ENCODE measurements at places on chromosomes 3 and 15. TPM values are rescaled to one million over a fixed set of nuclear protein-coding genes. Genes with fewer than 3 reads are reported as not detected.

Gene TRIM42
- not detected for total RNA-seq

DNA sequence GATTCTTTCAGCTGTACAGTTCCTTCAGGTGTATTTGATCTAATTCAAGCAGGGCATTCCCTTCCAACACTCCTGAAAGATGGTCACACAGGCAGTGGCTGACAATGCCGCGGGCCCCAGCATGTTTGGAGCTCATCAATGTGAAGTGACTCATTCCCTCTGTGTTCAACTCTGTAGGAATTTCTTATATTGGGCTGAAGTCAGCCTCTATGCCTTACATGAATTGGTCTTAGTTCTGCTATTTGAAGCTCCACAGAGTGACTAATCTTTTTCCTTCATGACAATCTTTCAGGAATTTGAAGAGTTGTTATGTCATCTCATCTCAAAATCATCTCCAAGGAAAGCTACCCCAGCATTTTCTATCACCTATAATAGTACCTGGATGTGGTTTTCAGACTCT is 142.5 kb upstream of the C2CD4B start:
- no peak for DNase-seq

Gene HYAL1
- 0.36 TPM for total RNA-seq

- DNase-seq, result no peak
Observed at GRCh38 chr3:40267937-40268724, 41.4 kb upstream of the EIF1B start.

DNA sequence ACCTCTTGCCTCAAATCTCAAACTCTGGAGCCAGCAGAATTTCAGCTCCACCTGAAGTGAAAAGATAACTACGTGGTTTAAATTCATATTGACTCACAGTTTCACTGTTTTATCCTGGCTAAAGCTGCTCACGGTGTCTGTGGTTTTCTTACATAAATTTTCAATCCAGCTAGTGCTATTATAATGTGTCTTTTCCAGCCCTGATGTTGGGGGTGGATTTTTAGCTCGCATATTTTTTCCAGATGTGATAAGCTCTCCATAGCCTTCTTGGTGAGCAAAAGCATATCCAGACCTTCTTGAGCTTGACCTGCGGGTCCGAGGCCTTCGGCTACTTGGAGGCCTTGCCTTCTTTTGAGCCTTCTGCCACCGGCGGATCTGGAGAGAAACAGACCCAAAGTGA is 239.3 kb downstream of the DTWD1 start:
- no peak for DNase-seq

Gene CCDC80
- total RNA-seq, result 0.28 TPM

Gene XCR1
- not detected for total RNA-seq

- DNase-seq, result peak; percentile 98
Observed at GRCh38 chr15:90352107-90352893, at the start of gene ZNF774. ZNF774 (plus strand) TSS chr15:90352284; CDS start chr15:90354661, 2,377 bp downstream.

Gene LIPC
- total RNA-seq, result not detected

Gene MYLK
- total RNA-seq, result not detected

Gene PLIN1
- 0.19 TPM for total RNA-seq

Gene RAB6B
- total RNA-seq, result not detected

DNA sequence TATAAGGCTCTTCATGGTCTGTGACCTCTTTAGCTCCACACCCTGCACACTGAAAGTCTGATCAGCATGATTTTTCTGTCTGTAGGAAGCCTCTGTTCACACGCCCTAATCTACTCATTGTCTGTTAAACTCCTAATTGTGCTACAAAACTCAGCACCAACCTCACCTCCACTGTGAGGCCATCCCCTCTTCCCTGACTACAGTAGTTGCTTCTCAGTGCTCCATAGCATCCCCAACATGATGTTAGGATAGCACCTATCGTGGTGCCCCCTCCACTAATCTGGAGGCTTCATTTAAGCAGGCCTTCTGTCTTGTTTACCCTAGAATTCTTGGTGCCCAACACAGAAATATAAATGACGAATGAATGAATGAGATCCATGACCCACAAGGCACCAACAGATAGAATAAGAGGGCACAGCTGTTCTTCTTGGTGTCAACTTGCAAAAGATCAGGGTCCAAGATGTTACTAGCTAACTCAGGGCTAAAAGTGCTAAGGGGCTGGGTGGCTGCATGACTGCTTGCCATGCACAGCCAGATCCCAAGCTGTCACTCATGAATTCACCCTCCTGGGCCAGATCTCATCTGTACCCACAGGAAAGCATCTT is 55.2 kb upstream of the HEG1 start:
- DNase-seq, result no peak

DNA sequence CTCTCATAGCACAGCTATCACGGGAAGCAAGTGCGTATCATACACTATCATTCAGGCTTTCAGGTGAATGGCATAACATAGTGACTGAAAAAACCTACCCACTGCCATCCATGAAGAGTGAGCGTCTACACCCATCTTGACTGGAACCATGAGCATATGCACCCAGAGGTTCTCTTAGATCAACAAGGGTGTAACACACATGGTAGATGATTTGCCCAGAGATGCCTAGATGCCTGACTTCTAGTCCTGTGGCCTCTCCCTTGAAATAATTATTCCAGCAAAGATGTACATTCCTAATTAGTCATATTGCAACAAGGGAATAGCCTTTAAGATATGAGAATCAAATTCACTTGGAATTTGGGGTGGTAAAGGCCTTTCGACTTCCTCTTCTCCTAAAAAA is 228.4 kb downstream of the GREM1 start:
- DNase-seq, result no peak
